GM23248 (cell line): ENCODE measurements at places on chromosomes 13 and 19. TPM values are rescaled to one million over a fixed set of nuclear protein-coding genes. Genes with fewer than 3 reads are reported as not detected.

- DNase-seq: no peak
Measured at GRCh38 chr19:41944336-41944735, 14.8 kb downstream of the RABAC1 start.

GRCh38 chr19:38004186-38004520 lies 97.1 kb downstream of the SIPA1L3 start:
- peak; percentile 74 for DNase-seq

GRCh38 chr13:50599927-50600326 lies 243.6 kb downstream of the DLEU7 start:
- DNase-seq: no peak

- no peak for DNase-seq
Measured at GRCh38 chr13:41554626-41555386, 97.5 kb downstream of the RGCC start.

- no peak for DNase-seq
Measured at GRCh38 chr13:78875792-78876580, 217.0 kb upstream of the OBI1 start.

- DNase-seq: no peak
Measured at GRCh38 chr13:73693215-73693614, 441.0 kb downstream of the KLF12 start.

GRCh38 chr19:38057959-38058690 lies 151.1 kb downstream of the SIPA1L3 start:
- DNase-seq: no peak

DNA sequence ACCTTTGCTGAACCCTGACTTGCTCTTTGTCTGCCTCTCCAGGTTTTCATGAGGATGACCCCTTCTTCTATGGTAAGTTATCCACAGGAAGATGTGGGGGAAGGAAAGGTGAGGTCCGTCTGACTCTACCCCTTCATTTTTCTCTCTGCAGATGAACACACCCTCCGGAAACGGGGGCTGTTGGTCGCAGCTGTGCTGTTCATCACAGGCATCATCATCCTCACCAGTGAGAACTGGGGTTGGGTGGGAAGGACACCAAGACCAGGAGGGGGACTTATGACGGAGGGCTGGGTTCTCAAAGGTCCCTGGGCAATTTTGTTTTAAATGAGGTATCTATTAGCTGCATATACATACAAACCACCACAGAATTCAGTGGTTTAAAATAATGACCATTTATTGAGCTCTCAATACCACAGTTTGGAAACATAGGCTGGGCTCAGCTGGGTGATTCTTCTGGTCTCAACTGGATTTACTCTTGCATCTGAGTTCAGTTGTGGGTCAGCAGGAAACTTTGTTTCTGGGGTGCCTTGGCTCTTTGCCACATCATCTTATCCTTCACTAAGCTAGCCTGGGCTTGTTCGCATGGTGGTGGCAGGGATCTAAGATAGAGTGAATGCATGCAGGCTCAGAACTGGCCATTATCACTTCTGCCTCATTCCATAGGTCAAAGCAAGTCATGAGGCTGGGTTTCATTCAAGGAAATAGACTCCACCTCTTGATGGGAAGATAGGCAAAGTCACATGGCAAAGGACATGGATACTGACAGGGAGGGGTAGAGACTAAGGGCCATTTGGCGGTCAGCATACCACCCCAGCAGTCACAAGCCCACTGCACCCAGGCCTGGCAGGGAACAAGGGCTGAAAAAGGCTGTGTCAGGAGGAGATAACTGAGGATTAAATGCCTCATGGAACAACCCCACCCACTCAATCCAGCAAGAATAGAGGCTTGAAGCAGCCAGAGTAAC lies 11.8 kb downstream of the FXYD5 start:
- DNase-seq: no peak

DNA sequence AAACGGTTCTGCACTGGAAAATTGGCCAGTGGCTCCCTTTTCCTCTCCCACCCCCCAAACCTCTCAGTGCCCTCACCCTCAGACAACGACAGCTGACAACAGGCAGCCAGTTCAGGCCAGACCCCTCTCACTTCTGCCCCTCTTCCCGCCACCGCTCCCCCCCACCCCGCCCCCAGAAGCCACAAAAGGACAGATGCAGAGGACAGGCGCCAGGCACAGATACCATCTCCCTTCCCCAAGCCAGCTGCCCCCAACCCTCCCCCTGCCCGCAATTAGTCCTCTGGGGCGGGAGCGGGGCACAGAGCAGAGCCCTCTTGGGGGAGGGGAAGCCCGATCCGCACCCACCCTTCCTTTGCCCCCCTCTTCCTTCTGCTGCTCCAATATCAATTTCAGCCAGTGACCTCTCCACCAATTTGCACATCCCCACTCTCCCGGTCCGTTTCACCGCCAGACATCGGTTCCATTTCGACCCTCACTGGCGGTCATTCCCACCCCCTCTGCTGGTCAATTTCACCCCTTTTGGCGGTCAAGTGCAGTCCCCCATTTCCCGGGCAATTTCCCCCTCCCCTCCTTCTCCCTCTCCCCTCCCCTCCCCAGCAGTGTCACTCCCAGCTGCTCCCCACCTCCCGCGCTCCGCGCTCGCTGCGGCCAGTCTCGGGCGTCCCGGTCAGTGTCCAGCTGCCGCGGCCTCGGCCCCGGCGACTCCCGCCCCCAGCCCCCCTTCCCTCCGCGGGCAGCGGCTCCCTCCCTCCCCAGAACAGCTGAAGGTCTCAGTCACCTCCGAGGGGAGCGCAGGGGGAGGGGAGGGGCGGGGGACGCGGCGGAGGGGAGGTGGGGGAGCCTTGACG lies at the start of gene SHD:
TSS of gene SHD (plus strand) at position 848 of the 848 bp plus-strand sequence. CDS start 798 bp downstream, outside the sequence.
- no peak for DNase-seq

GRCh38 chr13:73742982-73743381 lies 391.2 kb downstream of the KLF12 start:
- no peak for DNase-seq

- no peak for DNase-seq
Measured at GRCh38 chr19:1979642-1980041, 35.9 kb downstream of the BTBD2 start.

GRCh38 chr19:18271433-18271841 lies 2.8 kb downstream of the IQCN start:
- no peak for DNase-seq

DNA sequence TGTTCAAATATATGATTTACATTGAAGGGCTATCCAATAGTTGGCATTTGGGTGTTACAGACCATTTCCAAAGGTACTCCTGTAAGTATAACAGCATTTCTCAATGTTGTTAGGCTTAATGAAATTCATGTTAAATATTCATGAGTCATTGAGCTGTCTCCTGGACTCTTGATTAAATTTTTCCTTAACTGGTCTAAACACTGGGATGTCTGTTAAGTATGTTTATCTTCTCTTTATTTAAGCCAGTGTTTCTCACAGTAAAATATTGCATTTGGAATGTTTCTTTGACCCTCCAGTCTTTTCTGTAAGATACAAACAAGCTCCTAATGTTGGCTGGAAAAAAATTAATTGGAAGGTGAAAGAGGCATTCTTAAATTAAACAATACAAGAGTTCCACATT lies 402.5 kb upstream of the HTR2A start:
- DNase-seq: peak; percentile 32

- DNase-seq: no peak
Measured at GRCh38 chr13:66503890-66504289, 726.2 kb downstream of the PCDH9 start.

GRCh38 chr13:23147827-23148226 lies 33.0 kb upstream of the SGCG start:
- DNase-seq: no peak

DNA sequence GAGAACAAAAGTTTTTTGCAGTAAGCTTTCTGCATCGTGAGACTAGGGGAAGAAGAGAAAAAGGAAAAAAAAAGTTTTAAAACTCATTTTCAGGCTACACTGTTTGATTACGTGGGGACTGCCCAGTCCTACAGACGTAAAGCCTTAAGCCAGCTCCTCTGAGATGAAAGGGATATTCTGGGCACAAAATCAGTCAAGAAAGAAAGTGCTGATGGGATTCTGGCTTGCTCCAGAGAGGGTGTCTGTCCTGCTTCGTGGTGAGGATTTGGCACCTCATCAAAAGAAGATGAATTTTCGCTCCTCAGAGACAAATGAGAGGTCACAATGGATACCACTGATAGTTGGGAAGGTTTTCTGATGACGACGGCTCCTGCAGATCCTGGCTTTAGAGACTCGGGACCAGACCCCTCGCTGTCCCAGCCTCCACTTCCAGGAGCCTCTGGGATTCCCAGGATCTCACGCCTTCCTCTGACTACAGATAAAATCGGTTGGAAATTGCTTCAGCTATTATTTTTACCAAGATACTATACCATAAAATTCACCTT lies 9.7 kb downstream of the TEX29 start:
- DNase-seq: no peak

- no peak for DNase-seq
Measured at GRCh38 chr13:79346300-79346914, 59.6 kb downstream of the RBM26 start.

DNA sequence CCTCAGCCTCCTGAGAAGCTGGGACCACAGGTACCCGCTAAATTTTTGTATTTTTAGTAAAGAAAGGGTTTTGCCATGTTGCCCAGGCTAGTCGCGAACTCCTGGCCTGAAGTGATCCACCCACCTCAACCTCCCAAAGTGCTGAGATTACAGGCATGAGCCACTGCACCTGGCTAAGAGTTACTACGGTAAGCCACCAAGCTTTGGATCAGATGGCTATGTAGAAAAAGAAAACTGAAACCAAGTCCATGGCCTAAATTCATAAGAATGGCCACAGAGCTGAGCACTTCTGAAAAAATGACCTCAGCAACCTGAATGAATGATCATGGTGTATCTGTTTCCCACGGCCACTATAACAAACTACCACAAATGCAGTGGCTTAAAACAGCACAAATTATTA lies 9.4 kb downstream of the OPA3 start:
- no peak for DNase-seq

- DNase-seq: no peak
Measured at GRCh38 chr19:50349277-50350057, 16.0 kb downstream of the NAPSA start.

Gene MCF2L
- not detected in 2 replicates for total RNA-seq

Gene WDR18
- 63.5 and 83.4 TPM in 2 replicates for total RNA-seq

Gene GGN
- 1.1 and 1.8 TPM in 2 replicates for total RNA-seq

Gene CCL25
- total RNA-seq: not detected in 2 replicates

Gene NHLRC3
- 7.6 and 12.9 TPM in 2 replicates for total RNA-seq

Gene KMT5C
- 8.1 and 8.6 TPM in 2 replicates for total RNA-seq

Gene SLITRK6
- not detected in 2 replicates for total RNA-seq

Gene GADD45B
- 89.7 TPM in 2 replicates for total RNA-seq

Gene DDA1
- 10.9 and 40.8 TPM in 2 replicates for total RNA-seq

Gene PLK5
- total RNA-seq: not detected in 2 replicates

Gene LINGO3
- not detected in 2 replicates for total RNA-seq

Gene SULT2A1
- not detected in 2 replicates for total RNA-seq
